ENCODE measurements at places on chromosomes 3 and 15.

DNA sequence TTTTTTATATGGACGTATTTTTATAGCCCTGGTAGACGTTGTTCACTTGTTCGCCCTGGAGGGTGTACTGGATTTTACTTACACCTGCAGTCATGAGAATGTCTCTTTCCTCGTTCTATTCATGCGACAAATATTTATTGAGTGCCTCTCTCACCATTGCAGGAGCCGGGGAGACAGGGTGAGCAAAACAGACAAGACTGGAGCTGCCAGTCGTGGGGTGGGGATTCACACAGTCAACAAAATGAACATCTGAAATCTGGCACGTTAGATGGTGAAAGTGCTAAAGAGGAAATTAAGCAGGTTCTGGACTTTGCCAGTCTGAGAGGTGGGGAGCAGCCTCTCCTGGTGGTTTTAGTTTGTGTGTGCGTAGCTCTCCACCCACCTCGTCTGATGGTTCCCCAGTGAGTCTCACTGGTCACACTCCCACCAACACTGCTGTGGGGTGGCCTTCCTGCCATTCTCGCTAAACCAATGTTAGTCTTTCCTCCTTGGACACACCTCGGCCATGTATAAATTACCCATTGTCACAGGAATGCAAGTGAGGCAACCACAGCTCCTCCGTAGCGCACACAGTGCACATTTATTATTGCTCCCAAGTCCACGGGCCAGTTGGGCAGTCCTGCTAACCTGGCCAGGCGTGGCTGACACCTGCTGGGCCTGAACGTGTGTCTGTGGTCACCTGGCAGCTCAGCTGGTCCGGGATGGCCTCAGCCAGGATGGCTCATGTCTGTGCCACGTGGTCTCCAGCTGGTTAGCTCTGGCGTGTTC lies 31.5 kb downstream of the FBLN2 start:
- DNase-seq = no peak

DNA sequence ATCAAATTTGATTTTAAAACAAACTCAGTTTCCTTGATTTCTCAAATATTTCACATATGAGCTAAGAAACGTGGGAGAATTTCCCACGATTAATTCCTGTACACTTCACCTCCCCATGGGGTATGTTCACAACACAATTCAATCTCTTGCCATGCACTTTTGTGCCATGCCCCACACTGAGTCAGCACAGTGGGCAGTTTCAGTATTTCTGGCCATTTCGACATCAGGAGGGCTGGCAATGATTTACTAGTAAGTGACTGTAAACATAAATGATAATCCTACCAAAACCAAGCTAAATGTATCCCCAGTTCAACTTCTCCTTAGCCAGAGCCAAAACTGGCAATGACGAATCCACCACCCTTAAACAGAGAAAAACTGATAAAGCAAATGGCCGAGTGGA lies 293.6 kb downstream of the FGF12 start:
- no peak for DNase-seq

- DNase-seq = no peak
Observed at GRCh38 chr15:30992249-30992864, 929 bp upstream of the MTMR10 start.

DNA sequence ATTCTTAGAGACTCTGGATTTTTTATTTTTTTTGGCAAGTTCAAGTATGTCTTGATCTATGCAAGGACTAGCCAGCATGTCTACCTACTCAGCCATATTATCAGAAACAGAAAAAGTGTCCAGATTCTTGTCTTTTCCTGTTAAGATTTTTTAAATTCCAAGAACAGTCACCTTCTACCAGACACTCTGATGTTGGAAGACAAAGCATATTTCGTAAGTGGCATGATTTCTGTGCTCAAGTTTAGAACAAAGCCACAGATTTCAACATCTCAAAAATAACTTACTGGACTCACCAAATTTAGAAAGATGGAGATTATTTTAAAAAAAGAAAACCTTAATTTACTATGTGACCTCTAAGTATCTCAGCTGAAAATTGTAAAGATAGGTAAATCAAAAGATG lies 61.9 kb downstream of the GOLGA6L7 start:
- no peak for DNase-seq

GRCh38 chr3:128070898-128071591 lies 18.8 kb downstream of the SEC61A1 start:
- DNase-seq = no peak

GRCh38 chr3:25294169-25294805 lies 133.8 kb upstream of the RARB start:
- no peak for DNase-seq

GRCh38 chr15:22844421-22845288 lies 6.2 kb downstream of the NIPA2 start:
- no peak for DNase-seq

- DNase-seq = no peak
Observed at GRCh38 chr3:171175741-171176234, 149.3 kb upstream of the SLC2A2 start.

DNA sequence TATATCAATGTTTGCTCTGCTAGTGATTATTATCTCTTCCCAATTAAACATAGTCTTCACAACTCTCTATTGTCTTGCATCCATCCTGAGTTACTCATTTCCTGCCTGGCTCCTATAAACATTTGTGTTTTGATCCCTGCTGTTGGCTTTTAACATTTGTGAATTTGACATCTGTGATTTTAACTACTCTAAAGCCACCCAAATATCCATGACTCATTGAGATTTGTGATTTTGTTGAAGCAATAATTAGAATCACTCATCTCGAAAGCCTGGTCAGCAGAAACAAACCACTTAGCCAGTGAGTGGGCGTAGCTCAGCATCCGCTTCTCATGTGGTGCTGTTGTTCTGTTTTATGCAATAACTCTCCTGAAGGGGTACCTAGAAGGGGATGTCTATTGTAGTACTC lies 174.3 kb upstream of the ZBTB20 start:
- DNase-seq = no peak

DNA sequence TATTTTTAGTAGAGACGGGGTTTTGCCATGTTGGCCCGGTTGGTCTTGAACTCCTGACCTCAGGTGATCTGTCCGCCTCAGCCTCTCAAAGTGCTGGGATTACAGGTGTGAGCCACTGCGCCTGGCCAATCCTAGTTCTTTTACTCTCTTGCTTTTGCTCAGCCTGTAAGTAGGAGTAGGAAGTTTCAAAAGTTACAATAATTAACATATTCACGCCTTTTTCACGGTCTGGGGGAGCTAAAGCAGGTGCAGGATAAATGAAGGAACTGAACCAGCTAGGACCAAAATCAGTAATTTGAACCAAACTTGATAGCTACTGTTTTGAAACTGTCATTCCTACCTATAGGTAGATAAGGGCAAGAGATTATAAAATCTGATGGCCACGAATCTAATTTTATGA lies 98.5 kb downstream of the CACNA1D start:
- DNase-seq = no peak

DNA sequence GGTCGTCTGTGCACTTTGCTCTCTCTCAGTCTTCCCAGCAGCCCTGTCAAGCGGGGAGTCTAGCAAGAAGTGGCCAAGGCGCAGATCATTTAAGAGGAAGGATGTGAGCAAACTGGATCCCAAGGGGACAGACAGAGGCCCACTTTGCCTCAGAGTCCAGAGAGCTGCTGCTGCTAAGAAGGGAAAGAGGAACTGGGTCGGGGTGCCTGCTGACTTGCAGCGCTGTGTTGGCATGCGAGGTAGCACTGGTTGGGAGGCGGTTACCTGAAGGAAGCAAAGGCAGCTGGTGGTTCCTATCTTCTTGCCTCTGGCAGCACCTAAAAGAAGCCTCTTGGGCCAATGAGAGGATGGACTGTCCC lies 28.1 kb downstream of the SMAD3 start:
- no peak for DNase-seq

DNA sequence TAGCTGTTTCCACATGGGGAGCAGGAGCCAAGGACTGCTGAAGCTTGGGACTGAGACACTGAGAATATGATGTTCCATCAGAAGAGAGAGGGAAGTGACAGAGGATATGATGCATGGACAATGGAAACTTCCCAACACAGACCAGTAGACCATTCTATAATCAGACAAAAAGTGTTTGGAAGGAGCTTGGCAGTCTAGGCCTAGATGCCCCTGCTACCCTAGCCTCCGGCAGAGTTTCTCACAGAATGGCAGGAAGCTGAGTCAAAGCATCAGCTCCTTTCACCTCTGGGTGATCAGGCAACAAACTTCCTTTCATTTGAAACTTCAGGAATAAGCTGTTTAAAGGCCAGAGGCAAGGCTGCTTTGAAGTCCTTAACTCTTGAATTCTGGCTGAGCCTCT lies 222.0 kb downstream of the NEK10 start:
- DNase-seq = no peak

GRCh38 chr15:48415036-48415886 lies 84.0 kb downstream of the DUT start:
- no peak for DNase-seq

DNA sequence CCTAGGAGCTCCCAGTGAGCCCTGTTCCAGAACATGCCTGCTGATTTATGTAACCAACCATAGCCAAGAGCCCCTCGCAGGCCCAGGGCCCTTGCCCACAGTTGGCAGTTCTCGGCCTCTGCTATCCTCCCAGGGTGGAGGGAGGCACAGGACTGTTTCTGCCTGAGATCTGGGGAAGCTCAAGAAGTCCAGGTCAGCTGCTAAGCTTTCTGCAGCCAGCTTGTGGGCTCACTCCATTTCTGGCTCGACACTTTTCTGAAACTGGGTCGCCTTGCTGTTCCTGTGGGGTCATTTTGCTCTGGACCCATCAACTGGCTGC lies 72.5 kb upstream of the HERC1 start:
- no peak for DNase-seq

DNA sequence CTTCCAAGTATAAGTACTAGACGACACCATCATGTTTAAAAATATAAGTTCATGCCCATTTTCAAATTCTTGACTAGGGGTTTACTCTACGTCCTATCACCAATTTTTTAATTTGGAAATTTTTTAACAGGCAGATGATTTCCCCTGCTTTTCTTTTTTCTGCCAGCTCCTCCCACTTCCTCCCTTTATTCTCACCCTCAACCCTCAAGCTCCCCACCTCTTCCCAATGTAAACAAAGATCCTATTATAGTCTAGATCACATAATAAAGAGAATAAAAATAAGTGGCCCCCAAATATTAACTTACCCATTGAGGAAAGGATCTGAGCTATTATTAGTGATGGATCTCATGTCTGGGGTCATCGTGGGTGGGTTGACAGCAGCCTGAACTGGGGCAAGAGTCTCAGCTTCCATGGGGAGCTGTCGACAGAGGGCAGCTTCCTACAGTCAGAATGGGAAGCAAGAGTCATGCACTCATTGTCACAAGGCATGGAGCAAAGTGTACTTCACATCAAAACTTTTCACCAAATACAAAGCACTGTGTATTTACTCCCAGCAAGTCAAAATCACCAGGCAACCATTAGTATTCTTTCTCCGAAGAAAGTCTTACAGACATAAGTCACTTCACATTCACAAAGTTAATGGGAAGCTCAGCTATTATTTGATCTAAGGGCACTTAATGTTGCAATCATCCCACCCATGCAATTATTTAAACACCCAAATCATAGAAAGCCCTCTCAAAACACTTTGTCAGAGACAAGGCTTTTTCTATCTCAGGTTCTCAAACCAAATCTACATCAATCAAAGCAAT lies 53.2 kb downstream of the TM4SF4 start:
- no peak for DNase-seq

Measured in stimulated activated CD8-positive, alpha-beta memory T cell treated with anti-CD3 and anti-CD28 coated beads, Interleukin-15, amount 100 ng/mL, for 1 hour (primary cell).